Activated CD4-positive, alpha-beta memory T cell treated with anti-CD3 and anti-CD28 coated beads for 36 hours (primary cell): ENCODE measurements at places on chromosomes 6 and 20. TPM values are rescaled to one million over a fixed set of nuclear protein-coding genes. Genes with fewer than 3 reads are reported as not detected.

Gene ACTL10
- 1.8 TPM for total RNA-seq

- no peak for DNase-seq
Observed at GRCh38 chr20:31260326-31260932, 3.0 kb downstream of the DEFB115 start.

DNA sequence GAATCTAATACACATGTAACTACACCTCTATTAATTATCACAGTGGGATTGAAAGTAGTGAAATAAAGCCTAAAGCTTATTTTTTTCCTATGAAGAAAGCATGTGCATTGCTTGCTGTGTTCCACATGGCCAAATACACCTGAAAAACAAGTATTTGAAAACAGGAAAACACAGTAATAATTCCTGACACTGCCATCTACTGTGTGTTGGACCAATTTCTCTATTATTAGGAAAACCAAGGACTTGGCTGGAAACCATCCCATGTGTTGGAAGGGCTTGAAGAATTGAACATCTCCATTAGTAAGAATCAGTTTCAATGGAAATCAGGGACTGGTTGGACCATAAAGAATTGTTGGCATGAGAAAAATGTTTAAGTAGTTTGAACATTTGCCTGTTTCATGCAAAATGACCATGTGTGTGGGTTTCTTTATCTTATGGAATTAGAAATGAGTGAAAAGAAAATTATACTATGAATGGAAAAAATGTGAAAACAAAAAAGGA, 124.1 kb downstream of the PHF3 start:
- DNase-seq = no peak

Gene ID1
- total RNA-seq = 0.90 TPM

DNA sequence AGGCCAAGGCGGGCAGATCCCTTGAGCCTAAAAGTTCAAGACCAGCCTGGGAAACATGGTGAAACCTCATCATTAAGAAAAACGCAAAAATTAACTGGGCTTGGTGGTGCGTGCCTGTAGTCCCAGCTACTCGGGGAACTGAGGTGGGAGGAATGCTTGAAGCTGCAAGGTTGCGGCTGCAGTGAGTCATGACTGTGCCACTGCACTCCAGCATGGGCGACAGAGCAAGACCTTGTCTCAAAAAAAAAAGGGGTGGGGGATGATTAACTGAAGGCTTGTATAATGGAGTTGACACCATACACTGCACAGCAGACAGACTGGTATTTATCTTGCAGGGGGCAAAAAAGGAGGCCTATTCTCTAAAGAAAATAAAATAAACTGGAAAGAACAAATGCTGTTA, 27.7 kb downstream of the SRPK1 start:
- no peak for DNase-seq
